A549 treated with CORT108297 at 1 μM for 4 hours (cell line): ENCODE measurements at places on chromosomes 3 and 15. TPM values are rescaled to one million over a fixed set of nuclear protein-coding genes. Genes with fewer than 3 reads are reported as not detected.

Gene EPHB3
- total RNA-seq = 0.29 to 0.50 TPM (median 0.30 TPM) in 5 replicates

Gene NXPE3
- total RNA-seq = 21.7 to 26.6 TPM (median 25.4 TPM) in 5 replicates

Gene PLA1A
- 0.22 to 0.71 TPM (median 0.29 TPM) in 5 replicates for total RNA-seq

Gene LMAN1L
- total RNA-seq = 0.03 to 0.08 TPM (median 0.08 TPM) in 3 of 5 replicates, not detected in the others

Gene MORC1
- total RNA-seq = not detected in 5 replicates

Gene IMP3
- 89.4 to 131 TPM (median 126 TPM) in 5 replicates for total RNA-seq

Gene TM4SF1
- 1,236 to 1,908 TPM (median 1,489 TPM) in 5 replicates for total RNA-seq

Gene LIPH
- total RNA-seq = 6.2 to 7.0 TPM (median 6.8 TPM) in 5 replicates

Gene CYP1A2
- total RNA-seq = not detected in 5 replicates

Gene KIF23
- 69.2 to 104 TPM (median 80.4 TPM) in 5 replicates for total RNA-seq

Gene SPG21
- 120 to 134 TPM (median 125 TPM) in 5 replicates for total RNA-seq

Gene PP2D1
- not detected in 5 replicates for total RNA-seq

Gene SEMA3G
- 0.09 to 0.32 TPM (median 0.17 TPM) in 5 replicates for total RNA-seq

Gene CHRNA3
- 0.32 to 0.68 TPM (median 0.43 TPM) in 5 replicates for total RNA-seq

Gene PLD1
- 8.0 to 10.9 TPM (median 8.7 TPM) in 5 replicates for total RNA-seq

Gene NUDT16
- 6.0 to 7.3 TPM (median 6.7 TPM) in 5 replicates for total RNA-seq

Gene CRELD1
- 8.8 to 12.9 TPM (median 12.2 TPM) in 5 replicates for total RNA-seq

Gene ITIH1
- not detected in 5 replicates for total RNA-seq

Gene PAK2
- 29.7 to 56.8 TPM (median 36.6 TPM) in 5 replicates for total RNA-seq

Gene MNS1
- total RNA-seq = 2.2 to 4.3 TPM (median 3.2 TPM) in 5 replicates

Gene CNTN3
- not detected in 5 replicates for total RNA-seq

Gene SCG3
- 0.03 to 0.05 TPM (median 0.04 TPM) in 3 of 5 replicates, not detected in the others for total RNA-seq

Gene CYP1A1
- total RNA-seq = 1.3 to 2.5 TPM (median 2.0 TPM) in 5 replicates

Gene RPL4
- total RNA-seq = 4,981 to 5,916 TPM (median 5,316 TPM) in 5 replicates

Gene CIB2
- 26.5 to 31.2 TPM (median 27.3 TPM) in 5 replicates for total RNA-seq

Gene SMCO1
- total RNA-seq = 0.03 TPM in 1 of 5 replicates, not detected in the others

Gene RAB43
- total RNA-seq = 2.7 to 6.0 TPM (median 5.0 TPM) in 5 replicates

Gene GCSAM
- not detected in 5 replicates for total RNA-seq

Gene RFT1
- total RNA-seq = 20.8 to 29.8 TPM (median 28.0 TPM) in 5 replicates

Gene LINGO1
- 8.5 to 13.7 TPM (median 9.8 TPM) in 5 replicates for total RNA-seq

Gene KATNBL1
- 29.1 to 41.6 TPM (median 33.1 TPM) in 5 replicates for total RNA-seq

Gene GOLGA6A
- 0.05 to 0.10 TPM (median 0.06 TPM) in 4 of 5 replicates, not detected in the other for total RNA-seq

Gene NME9
- 0.42 TPM in 1 of 5 replicates, not detected in the others for total RNA-seq

Gene COL6A6
- total RNA-seq = not detected in 5 replicates

Gene SLC28A1
- total RNA-seq = 0.05 TPM in 2 of 5 replicates, not detected in the others

Gene RAD51
- total RNA-seq = 18.1 to 22.0 TPM (median 19.8 TPM) in 5 replicates

Gene ISG20
- total RNA-seq = 36.7 to 46.2 TPM (median 40.1 TPM) in 5 replicates

Gene AQP9
- not detected in 5 replicates for total RNA-seq

Gene NUP210
- 29.5 to 42.6 TPM (median 40.7 TPM) in 5 replicates for total RNA-seq
